ENCODE measurements at places on chromosomes 3 and 15.

DNA sequence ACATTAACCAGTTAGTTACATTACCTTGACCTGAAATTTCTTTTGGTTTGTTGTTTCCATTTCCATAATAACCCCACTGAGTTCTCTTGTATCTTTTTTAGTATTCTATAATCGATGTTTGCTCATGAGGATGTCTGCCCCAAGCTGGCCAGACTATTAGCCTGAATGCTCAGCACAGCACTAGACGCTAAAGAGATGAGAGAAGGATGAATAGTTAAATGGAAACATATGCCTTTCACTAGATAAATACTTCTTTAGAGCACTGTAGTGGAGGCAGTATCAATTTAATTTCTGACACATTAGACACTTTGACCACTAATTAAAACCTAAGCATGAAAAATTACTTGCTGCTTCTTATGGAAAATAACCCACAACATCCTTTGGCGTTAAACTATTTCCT, 654.9 kb upstream of the KCNMB2 start:
- DNase-seq = no peak

DNA sequence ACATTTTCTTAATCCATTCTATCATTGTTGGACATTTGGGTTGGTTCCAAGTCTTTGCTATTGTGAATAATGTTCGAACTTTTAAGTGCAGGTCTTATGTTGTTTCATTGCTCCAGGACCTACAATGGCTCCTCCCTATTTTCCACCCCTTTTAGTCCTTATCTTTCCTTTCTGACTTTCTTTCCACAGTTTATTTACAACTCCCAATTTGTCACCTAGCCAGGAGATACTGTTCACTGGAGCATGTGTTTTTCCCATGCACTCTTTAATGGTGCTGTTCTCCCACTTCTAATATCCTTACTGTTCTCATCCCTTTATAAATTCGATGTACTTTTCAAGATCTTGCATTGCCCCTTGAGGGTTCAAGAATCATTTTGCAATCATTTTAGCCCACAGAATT, 290.0 kb downstream of the WDR72 start:
- DNase-seq = no peak

DNA sequence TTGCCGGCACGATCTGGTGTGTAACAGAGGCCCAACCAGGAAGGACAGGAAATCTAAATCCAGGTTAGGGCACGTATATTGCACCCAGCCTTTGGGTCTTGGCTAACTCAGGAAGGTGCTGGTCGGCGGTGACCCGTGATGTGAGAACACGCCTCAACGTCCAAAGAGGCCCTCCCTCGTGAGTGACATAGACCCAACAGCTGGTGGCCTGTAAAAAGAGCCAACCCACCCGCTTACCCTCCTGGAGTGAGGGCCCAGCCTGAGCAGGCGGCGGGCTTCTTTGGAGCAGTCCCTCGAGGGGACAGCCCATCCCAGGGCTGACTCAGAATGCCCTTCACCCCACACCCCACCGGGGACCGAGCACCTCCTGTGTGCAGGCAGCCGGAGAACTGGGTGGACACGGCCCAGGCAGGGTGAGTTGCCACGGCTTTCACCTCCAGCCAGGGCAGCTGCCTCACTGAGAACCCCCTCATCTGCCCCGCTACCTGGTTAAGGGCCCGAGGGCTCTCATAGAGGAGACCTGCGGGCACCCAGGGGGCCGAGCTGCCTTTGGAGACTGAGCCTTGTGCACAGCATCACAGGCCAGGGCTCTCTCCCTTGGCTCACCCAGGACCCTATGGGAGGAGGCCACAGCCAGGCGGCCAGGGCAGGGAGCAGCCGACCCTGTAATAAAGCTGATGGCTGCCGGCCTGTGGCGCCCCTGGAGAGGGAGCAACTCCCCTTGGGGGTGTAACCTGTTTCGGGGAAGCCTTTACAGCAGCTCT, 41.8 kb downstream of the ZNF710 start:
- no peak for DNase-seq

DNA sequence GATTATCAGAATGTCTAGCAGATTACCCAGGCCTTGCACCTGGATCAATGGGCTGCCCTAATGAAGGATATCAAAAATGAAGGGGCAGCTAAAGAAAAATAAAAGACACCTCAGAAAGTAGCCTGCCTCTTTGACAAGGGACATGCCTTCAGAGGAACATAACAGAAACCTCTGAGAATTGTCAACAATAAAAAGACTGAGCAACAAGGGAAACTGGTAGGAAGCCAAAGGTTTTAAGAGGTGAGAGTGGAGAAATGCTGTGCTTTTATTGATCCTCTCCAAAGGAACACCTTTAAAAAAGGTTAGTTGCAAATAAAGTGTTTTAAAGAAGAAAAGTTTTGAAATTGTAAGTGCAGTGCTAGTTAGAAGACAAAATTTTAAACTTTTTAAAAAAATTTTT, 187.8 kb upstream of the TTC14 start:
- no peak for DNase-seq

DNA sequence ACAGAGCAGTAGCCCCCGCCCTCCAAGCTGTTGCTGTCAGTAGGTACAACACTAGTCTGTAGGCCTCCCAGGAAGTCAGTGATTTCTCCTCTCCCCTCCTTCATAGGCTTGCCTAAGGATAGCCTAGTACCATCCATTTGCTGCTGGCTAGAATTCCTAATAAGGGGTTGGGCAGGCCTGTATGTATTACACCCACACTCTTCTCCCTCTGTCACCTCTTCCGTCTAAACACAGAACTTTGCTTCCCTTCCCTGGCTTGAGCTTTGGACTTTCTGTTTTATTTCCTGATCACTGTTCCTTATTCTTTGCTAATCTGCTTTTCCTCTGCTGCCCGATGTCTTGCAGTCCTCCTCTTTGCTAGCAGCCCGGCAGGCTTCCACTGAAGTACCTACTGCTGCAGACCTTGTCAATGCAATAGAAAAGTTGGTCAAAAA, 93.4 kb upstream of the UMPS start:
- DNase-seq = no peak

DNA sequence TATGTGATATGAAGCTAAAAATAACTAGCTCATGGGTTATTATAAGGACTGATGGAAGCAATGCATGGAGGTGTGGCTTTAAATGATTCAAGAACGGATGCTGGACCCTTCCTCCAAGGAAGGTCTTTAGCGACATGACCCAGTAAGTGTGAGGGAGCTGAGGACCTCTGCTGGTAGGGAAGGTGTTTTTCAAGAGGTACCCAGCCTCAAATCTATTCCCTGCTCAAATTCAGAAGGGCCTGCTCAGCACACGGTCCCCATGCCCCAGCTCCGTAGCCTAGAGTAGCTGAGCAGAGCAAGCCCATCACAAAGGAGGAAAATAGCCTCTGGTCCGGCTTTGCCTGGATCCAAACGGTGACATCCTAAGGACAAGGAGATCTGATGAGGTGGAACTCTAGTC, 266.2 kb upstream of the IGF1R start:
- no peak for DNase-seq

- DNase-seq = no peak
Measured at GRCh38 chr15:64624242-64624641, 151.1 kb downstream of the RBPMS2 start.

- DNase-seq = peak; percentile 15
Measured at GRCh38 chr15:89647191-89647851, 7.9 kb downstream of the KIF7 start.

- no peak for DNase-seq
Measured at GRCh38 chr15:95298729-95299128, 1031.8 kb upstream of the NR2F2 start.

- no peak for DNase-seq
Measured at GRCh38 chr15:33766389-33766788, 201.9 kb upstream of the CHRM5 start.

DNA sequence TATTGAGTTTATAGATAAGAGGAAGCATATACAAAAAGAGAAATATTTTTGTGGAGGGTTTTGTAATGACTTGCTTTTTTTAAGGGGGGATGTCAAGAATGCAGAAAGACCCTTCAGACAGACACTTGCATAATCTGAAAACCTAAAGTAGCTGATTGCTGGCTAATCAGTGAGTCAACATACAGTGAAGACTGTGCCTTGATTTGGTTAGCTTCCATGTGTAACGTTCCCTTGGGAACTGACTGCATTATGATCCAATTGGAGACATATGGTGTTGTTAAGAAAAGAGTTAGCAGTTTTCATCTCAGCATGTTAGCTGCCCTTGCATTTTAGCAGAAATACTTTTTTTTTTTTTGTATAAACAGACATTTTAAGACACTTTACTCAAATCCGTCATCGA, 483.2 kb downstream of the RBMS3 start:
- no peak for DNase-seq

DNA sequence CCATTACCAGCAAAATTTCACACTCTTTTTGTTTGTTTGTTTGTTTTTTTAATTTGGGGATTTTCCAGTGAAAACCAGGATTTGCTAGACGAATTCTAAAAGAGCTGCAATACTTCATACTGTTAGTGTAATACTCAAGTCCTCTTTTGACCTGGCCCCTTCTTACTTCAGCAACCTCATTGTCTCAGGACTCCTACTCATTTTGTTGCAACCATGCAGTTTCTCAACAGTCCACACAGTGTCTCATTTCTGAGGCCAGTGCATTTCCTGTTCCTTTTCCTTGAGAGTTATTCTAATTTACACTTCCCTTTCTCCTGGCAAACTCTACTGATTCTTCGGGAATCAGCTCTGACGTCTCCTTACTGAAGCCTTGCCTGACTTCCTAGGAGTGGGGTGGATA, 35.6 kb downstream of the NSUN3 start:
- DNase-seq = no peak

GRCh38 chr3:73121669-73122331, 60.3 kb downstream of the EBLN2 start:
- no peak for DNase-seq

DNA sequence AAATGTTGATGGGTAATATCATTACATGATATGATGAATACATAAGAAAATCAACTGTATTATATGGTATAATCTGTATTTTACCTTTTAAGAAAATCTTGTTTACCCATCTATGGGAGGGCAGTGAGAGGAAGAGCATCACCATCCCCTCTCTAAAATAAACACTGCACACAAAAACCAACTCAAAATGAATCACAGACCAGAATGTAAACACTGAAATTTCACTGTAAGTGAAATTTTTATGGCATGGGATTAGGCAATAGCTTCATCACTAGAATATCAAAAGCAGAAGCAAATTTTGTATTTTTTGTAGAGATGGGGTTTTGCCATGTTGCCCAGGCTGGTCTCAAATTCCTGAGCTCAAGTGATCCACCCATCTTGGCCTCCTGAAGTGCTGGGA, 26.2 kb downstream of the IFT80 start:
- no peak for DNase-seq

GRCh38 chr15:89486726-89487050, 9.7 kb downstream of the RHCG start:
- no peak for DNase-seq

- DNase-seq = no peak
Measured at GRCh38 chr3:102016417-102016816, 167.1 kb downstream of the NFKBIZ start.

DNA sequence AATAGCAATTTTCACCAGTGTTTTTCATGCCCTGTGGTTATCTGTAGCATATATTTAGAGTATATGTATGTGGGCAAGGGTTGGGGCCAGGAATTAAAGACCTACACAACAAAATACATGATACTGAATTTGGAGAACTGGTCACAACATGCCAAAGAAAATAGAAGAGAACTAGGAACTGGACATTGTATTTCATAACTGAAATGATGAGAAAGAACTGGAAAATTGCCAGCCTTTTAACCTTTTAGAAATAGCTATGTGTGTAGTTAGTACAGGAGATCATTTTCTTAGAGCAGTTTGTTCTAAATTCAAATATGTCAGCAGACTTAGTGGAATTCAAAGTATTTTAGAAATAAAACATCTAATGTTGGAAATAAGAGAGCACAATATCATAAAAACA, 227.1 kb upstream of the CGNL1 start:
- DNase-seq = no peak

DNA sequence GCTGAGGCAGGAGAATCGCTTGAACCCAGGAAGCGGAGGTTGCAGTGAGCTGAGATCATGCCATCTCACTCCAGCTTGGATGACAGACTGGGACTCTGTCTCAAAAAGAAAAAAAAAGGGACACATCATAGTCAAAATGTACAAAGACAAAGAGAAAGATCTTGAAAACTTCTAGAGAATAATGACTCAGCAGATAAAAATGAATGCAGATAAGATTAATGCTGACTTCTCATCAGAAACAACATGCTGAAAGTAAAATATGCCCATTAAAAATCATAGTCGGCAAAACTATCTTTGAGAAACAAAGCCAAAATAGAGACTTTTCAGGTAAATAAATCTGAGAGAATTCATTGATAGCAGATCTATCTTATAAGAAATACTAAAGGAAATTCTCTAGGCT, 271.1 kb upstream of the GPR149 start:
- DNase-seq = no peak

- DNase-seq = no peak
Measured at GRCh38 chr3:194168994-194169393, 33.0 kb downstream of the HES1 start.

DNA sequence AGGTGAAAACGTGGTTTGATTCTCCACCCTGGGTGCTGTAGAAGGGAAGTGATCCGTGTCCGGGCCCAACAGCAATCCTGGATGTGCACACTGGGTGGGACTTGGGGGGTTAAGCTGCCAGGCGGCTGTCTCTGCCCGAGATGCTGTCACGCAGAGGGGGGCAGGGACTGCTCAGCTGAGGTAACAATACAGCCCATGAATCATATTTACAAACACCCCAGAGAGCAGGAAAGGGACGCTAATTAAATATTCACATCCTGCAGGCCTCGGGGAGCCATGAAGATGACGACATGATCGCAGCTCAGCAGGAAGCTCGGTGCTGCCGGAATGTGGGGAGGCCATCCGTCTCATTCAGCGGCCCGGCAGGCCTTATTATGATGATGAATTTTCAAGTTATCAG, 17.9 kb upstream of the CRABP1 start:
- no peak for DNase-seq

DNA sequence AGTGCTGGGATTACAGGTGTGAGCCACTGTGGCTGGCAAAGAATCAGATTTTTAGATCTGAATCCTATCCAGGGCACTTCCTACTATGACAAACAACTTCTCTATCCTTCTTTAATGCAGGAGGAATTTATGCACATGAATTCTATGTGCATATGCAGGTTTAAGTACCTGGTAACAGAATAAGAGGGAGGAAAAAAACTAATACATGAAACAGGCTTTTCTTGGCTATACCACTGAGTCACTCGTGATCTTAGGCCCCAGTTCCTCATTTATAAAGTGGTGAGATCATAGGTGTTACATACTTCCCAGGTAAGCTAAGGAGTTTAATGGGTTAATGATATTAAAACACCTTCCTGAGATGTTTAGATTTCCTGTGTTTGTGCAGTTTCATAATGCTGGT, 108.2 kb downstream of the TP63 start:
- DNase-seq = no peak

GRCh38 chr15:41606997-41607396, 48.0 kb downstream of the TYRO3 start:
- DNase-seq = no peak

GRCh38 chr3:141087076-141087777, 36.1 kb downstream of the SPSB4 start:
- no peak for DNase-seq

GRCh38 chr3:127092776-127093175, 100.2 kb upstream of the PRR23E start:
- no peak for DNase-seq

GRCh38 chr3:15638193-15638890, 36.8 kb downstream of the BTD start:
- no peak for DNase-seq

- no peak for DNase-seq
Measured at GRCh38 chr3:138326866-138327595, 2.6 kb downstream of the NME9 start.

Measured in amygdala (tissue), 56 donors.